ENCODE measurements at places on chromosomes 5 and 9. TPM values are rescaled to one million over a fixed set of nuclear protein-coding genes. Genes with fewer than 3 reads are reported as not detected.

Gene PCDHA7
- 0.95 TPM for total RNA-seq

Gene RANBP17
- total RNA-seq: 117 TPM

Gene ANKRD18B
- total RNA-seq: 30.5 TPM

Gene IGFBPL1
- 4.6 TPM for total RNA-seq

Gene BRD3OS
- total RNA-seq: 10.5 TPM

Gene ZBED3
- total RNA-seq: 12.3 TPM

Gene GABRP
- 1,278 TPM for total RNA-seq

Gene CDC25C
- total RNA-seq: 14.9 TPM

Gene GRHPR
- total RNA-seq: 26.0 TPM

Gene TAF11L10
- total RNA-seq: not detected

Gene IL17B
- total RNA-seq: not detected

Gene SLC35A4
- 80.6 TPM for total RNA-seq

Gene DAB2IP
- 56.3 TPM for total RNA-seq

Gene ARL14EPL
- total RNA-seq: 0.66 TPM

Gene PRDM9
- not detected for total RNA-seq

Gene TMEM174
- not detected for total RNA-seq

Gene NFX1
- 27.3 TPM for total RNA-seq

Gene SLC36A2
- not detected for total RNA-seq

All from Calu3 (cell line).